ENCODE measurements at places on chromosomes 2 and 18.

DNA sequence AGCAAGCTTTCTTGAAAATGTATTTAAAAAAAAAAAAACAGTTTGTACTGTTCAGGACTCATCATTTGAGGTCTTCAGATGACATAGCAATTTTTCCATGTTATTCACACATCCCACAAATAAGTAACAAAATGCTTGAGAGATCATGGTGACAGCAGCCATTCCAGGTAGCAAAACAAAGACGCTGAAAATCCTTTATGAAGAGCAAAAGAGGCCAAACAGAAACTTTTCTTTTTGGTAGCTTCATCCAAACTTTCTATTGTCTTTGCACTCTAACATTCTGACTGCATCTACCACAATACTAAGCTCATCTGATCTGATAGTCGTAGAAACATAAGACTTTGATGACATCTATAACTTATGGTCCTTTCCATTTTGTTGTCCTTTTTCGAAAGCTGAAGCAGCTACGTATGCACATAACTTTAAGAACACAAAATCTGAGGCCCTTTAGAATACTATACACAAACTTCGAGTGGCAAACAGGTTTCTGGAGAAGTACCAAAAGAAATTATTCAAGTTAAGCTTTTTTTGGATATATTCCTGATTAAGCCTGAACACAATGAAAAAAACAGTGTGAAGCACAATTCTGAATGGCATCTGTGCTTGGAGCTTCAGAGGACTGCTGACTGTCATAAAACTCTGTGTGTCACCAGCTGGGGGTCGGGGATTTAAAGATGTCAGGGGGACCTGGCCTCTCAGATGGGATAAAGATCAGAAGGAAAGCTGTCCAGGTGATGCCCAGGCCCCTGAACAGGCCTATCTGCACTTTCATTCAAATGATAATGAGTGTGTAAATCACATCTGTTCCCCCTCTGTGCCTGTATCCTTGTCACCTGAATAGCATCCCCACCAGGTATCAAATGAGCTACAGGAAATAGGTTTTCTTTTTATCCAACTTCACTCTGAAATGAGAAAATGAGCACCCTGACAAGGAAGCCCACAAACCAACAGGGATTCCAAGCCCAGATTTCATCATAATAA, 75.8 kb downstream of the ZEB2 start:
- DNase-seq = no peak

GRCh38 chr18:53756610-53756972, 467.9 kb downstream of the MBD2 start:
- DNase-seq = no peak

DNA sequence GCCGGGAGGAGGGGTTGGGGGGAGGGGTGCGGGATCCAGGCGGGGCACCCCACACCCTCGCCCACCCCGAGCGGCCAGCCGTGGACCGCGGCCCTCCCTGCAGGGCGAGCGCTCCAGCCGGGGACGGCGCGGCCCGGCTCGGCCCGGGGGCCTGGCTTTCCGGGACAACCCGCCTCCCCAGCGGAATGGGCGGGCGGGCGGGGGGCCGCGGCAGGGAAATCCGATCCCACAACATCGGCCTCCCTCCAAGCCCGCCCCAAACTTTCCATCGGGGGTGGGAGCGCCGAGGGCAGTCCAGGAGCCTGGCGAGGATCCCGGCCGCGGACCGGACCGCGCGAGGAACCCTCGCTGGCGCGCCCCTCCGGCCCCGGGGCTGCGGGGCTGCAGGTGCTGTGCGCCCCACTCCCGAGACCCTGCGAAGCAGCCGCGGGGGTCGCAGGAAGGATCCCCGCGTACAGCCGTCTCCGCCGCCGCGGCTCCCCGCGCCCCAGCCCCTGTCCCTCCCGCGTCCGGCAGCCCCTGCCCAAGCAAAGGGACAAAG, 529 bp downstream of the SEMA4C start:
- no peak for DNase-seq

DNA sequence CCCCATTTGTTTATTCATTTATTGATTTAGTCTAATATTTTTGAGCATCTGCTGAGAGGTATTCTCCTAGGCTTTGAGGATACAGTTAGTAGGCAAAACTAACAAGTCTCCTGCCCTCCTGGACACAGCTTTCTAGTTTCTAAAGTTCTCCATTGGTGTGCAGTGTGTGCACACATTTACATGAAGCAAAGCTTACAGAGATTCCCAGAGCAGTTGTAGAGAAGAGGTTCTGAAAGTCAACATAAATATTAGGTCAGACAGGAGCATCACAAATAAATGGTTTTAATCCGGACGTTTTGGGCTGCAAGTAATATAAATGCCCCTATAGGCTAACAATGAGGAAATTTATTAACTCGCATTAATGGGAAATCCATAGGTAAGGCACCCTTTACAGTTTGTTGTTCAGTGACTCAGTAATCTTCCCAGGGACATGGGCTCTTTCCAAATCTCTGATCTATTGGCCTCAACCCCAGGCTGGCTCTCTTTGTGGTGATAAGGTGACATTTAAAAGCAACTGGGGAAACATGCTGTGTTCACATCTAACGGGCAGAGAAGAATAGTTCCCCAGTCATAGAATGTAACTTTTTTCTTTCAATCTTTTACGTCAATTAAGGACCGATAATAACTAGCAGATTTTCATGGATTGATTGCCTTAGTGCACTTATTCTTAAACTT, 407.2 kb downstream of the PTPRM start:
- no peak for DNase-seq

DNA sequence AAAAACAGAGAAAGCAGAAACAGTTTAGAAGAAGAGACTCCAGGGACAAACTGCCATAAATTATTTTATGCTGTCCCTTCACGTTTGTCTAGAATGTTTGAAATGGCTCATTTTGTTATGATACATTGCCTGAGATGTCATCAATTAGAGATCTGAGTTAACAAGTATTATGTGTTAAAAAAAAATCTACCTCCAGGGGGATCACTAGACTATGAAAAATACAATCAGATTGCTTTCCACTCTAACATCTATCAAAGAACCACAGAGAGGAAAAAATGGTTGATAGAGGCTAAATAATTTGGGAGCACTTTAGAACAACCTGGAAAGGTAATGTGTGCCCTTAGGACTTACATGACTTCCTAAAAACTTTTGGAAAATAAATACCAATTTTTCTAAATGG, 103.8 kb upstream of the CCDC150 start:
- no peak for DNase-seq

DNA sequence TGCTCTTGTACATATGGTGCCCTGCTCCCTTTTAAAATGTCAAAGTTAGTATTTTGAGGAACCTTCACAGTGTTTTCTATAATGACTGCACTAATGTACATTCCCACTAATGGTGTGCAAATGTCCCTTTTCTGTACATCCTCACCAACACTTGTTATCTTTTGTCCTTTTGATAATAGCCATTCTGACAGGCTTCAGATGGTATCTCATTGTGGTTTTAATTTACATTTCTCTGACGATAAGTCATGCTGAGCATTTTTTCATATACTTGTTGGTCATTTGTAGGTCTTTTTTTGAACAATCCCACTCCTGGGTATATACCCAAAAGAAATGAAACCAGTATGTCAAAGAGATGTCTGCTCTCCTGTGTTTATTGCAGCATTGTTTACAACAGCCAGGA, 268.3 kb downstream of the FBXO15 start:
- no peak for DNase-seq

DNA sequence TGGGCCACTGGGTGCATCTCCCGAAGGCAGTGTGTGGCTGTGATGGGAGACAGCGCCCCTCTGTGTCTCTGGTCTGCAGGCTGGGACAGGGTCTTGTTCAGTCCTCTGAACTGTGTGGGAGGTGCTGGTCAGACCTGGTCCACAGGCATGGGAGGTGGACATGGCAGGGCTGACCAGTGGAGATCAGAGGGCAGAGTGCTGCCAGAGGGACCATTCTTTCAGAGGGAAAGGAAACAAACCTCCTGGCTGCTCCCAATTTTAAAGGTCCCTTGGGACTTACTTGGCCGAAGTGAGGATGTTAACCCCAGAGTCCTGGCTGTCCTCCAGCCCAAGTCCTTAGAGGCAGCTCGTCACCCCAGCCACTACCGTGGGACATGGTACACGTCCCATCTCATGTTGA, 4.0 kb downstream of the CAPN13 start:
- DNase-seq = no peak

DNA sequence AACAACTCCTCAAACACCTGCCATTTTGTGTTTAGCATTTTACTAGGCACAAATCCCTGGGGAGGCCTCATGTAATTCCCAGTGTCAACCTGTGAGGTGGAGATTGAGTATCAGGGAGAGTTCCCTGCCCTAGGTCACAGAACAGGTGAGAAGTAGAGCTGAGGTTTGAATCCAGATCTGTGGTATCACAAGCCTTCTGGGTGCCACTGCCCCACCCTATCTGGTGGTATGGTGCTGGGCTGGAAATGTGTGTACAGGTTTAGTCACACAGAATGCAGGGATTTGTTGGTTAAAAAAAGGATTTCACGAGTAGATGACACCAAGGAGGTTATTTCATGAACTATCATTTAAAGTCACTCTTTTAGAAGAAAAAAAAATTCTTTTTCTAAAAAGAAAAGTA, 35.7 kb upstream of the PKDCC start:
- no peak for DNase-seq

GRCh38 chr2:2146969-2147900, 183.8 kb downstream of the MYT1L start:
- no peak for DNase-seq

DNA sequence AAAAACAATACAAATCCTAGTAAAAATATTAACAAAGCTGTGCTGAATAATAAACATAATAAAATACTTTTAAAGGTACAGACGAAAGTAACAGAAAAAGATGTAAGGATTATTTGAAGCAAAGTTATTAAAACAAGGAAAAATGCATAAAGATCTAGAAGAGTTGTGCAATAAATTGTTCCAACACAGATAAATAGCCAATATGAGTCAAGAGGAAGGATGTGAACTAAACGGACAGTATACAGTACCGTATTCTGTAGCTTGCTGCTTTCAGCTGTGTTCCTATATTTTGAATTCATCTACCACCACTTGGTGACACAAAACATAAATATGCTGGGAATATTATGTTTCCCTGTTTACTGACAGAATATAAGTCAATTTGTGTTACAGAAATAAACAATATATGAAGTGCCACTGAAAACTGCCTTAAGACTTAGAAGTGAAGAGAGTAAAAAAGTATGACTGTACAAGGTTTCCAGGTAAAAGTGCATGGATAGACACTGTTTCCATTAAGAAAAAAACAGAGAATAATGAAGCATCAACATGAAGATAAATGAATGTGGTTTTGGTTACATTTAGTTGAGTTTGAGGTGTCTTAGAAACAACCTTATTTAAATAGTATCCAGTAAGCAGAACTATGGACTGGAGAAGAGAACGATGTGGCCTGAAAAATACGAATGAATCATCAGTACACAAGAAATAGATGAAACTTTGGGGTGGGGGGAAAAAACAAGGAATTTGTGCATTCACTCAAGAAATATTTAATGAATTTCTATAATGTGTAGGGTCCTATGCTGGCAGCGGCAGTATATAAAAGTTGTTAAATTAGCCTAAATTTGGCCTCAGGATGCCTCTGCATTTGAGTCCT, 13.1 kb downstream of the PPP3R1 start:
- DNase-seq = no peak

- DNase-seq = no peak
Observed at GRCh38 chr2:209321076-209321475, 102.8 kb upstream of the MAP2 start.

DNA sequence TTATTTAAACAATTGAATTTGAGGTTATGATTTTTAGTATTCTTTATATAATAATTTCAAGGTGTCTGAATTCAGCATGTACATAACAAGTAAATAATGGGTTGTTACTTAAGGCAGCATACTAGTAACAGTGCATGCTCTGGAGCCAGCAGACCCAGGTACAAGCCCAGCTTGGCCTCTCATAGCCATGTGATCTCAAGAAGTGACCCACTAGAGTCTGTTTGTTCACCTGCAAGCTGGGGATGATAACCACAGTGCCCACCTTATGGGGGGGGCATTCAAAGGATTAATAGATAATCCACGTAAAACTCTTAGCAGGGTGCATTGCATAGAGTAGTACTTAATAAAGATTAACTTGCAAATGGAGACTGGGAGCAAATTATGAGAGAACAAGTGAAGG, 163.6 kb downstream of the TRABD2A start:
- no peak for DNase-seq

GRCh38 chr2:24220554-24221291, 45.9 kb downstream of the FAM228A start:
- DNase-seq = no peak

DNA sequence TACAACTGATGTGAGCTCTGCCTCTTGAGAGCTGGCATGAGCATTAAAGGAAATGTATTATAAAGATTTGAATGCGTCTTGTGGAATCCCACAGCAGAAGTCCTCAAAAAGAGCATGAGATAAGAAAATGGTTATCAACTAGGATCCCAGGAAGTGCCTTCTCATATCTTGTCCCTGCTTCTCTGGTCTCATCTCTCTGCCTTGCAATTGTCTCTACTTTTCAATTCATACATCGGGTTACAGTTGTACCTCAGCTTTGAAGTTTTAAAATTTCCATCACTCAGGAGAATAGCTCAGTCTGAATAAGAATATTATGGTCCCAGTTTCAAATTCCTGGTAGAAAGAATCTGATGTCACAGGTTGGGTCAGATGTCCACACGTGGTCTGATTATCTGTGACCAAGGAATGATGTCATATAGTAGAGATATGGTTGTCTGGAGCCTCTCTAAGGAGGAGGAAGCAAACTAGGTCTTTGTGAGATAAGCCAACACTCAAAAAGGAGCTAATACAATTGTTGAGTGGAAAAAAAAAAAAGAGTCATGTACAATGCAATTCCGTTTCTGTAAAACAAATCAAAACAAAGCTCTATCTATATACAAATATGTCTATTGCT, 21.7 kb upstream of the CCDC88A start:
- no peak for DNase-seq

GRCh38 chr2:132929786-132930185, 259.8 kb upstream of the LYPD1 start:
- peak; percentile 21 for DNase-seq

GRCh38 chr2:187102381-187102780, 253.4 kb upstream of the ZSWIM2 start:
- no peak for DNase-seq

- peak; percentile 59 for DNase-seq
Observed at GRCh38 chr18:111306-112014, 46.9 kb upstream of the USP14 start.

DNA sequence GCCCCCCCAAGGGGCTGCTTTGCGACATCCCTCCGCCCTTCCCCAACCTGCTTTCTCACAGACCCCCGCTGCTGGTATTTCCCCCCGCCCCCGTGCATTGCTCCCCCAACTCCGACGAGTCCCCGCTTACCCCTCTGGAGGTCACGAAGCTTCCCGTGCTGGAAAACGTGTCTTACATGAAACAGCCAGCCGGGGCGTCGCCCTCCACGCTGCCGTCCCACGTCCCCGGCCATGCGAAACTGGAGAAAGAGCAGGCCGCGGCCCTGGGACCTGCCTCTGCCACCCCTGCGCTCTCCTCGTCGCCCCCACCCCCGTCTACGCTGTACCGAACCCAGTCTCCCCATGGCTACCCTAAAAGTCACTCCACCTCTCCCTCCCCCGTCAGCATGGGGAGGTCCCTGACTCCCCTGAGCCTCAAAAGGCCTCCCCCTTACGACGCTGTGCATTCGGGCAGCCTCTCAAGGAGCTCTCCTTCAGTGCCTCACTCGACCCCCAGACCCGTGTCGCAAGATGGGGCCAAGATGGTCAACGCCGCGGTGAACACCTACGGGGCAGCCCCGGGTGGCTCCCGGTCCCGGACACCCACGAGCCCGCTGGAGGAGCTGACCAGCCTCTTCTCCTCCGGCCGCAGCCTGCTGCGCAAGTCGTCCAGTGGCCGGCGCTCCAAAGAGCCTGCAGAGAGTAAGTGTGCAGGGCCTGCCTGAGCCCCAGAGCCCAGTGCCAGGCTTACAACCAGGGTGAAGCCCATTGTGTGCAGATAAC, 183.0 kb downstream of the NYAP2 start:
- no peak for DNase-seq

Data from T-helper 2 cell (primary cell).